ENCODE measurements at places on chromosomes 4 and X. TPM values are rescaled to one million over a fixed set of nuclear protein-coding genes. Genes with fewer than 3 reads are reported as not detected.

DNA sequence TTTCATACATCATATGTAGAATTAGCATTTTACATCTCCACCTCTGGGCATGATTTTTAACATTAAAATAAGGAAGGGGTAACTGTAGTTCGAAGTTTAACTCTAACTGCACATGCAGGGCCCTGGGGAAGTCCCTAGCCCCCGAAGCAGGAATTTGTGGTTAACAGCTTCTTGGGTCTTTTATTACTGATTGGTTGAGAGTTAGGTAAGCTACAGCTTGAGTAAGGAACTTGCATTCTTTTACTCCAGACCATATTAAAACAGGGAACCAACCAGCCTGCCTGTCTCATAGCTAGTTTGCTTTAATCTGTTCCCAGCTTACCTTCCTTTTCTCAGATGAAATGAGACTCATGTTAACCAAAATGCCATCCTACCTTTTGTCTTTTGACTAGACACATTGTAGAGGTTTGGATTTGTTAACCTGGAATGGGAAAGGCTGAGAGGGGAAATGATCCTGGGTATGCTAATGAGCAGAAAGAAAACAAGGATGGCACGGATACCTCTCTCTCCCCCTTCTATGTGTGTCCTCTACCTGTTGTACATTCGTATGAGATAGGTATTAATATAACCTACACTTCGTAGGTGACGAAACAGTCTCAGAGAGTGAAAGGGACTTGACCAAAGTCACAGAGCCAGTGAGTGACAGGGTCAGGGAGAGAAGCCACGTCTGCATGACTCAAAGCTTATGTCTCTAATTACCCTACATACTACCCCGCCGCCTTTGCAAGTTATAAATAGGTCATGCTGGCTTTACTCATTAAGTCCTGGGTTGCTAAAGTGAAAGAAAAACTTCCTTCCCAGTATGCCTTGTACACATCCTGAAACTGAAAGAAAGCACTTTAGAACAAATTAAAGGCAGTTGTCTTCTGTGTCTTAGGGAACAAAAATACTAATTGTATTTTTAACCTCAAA lies 119.5 kb upstream of the AFF2 start:
- peak; percentile 58 for DNase-seq
- no peaks in the 10 kb centered on the region for H3K27me3 ChIP-seq
- no peaks in the 10 kb centered on the region for H3K36me3 ChIP-seq
- peak overlapping the region; percentile 44 for H3K4me3 ChIP-seq

GRCh38 chr4:40547789-40548132 lies 81.9 kb downstream of the RBM47 start:
- no peak overlapping the region for H3K4me3 ChIP-seq
- DNase-seq: no peak
- H3K27ac ChIP-seq: no peak overlapping the region
- no peaks in the 10 kb centered on the region for H3K4me1 ChIP-seq
- H3K27me3 ChIP-seq: no peaks in the 10 kb centered on the region

DNA sequence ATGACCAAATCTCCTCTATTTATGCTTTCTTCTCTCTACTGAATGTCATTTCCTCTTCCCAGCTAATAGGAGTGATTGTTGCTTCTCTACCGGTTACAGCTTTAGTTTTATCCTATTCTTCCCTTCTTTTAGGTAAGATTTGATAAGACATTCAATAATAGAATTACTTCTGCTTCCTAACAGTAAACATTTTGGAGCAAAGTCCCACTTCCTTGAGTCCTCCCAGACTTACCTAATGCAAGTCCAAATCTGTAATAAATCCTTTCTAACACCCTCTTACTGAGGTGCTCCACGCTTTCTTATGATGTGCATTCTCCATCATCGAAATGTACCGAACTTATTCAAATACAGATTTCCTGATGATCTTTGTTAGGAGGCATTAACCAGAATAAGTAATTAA lies 79.2 kb upstream of the GPM6A start:
- H3K27me3 ChIP-seq: no peaks in the 10 kb centered on the region
- no peak overlapping the region for H3K27ac ChIP-seq
- H3K4me1 ChIP-seq: no peaks in the 10 kb centered on the region
- H3K36me3 ChIP-seq: no peaks in the 10 kb centered on the region
- DNase-seq: no peak

DNA sequence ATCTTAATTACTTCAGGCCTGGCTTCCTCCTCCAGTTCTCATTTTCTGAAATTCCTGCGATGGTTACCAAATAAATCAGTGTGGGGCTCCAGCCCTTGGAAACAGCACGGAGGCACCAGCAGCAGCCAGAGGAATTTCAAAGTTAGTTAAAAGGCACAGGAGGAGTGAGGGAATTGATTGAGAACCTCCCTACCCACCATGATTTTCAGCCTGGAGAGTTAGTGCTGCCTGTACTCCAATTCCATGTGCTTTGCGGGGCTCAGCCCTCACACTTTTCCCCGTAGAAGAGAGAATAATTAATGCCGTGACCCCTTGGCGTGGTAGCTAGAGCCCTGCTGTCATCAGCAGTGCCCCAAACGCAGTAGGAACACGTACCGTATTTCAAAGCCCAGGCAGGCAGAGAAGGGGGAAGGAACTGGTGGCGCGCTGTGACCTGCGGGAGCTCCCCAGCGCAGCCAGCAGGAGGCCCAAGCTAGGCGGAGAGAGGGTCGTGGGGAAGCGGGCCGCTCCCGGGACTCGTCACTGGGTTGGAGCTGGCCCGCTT lies 84.0 kb upstream of the IGFBP7 start:
- no peaks in the 10 kb centered on the region for H3K4me1 ChIP-seq
- DNase-seq: no peak
- no peaks in the 10 kb centered on the region for H3K27me3 ChIP-seq
- H3K27ac ChIP-seq: no peak overlapping the region
- H3K4me3 ChIP-seq: no peak overlapping the region

DNA sequence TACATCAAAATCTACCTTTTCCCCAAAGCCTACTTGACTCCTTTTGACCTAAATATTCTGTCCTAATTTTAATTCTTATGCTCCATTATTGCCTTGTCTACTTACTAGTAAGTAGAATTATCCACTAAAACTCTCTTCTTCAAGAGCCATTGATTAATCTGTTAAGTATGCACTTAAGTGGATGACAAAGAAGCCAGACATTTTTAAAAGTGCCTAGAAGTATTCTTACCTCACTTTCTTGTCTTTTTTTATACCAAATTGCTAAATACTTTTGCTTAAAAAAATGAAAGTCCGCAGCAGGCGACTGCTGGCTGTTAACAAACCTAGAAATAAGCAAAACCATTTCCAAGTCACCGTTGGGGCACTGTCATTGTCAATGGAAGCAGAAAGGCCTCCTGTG lies 20.1 kb upstream of the FRMPD4 start:
- H3K4me3 ChIP-seq: no peak overlapping the region
- no peaks in the 10 kb centered on the region for H3K27me3 ChIP-seq
- H3K27ac ChIP-seq: no peak overlapping the region
- DNase-seq: no peak
- no peaks in the 10 kb centered on the region for H3K36me3 ChIP-seq

- H3K36me3 ChIP-seq: peaks cover 22% of the 10 kb centered on the region
- H3K4me1 ChIP-seq: peaks cover 43% of the 10 kb centered on the region
- H3K27me3 ChIP-seq: no peaks in the 10 kb centered on the region
- DNase-seq: peak; percentile 65
Observed at GRCh38 chrX:154369449-154370299, 4.8 kb downstream of the FLNA start.

DNA sequence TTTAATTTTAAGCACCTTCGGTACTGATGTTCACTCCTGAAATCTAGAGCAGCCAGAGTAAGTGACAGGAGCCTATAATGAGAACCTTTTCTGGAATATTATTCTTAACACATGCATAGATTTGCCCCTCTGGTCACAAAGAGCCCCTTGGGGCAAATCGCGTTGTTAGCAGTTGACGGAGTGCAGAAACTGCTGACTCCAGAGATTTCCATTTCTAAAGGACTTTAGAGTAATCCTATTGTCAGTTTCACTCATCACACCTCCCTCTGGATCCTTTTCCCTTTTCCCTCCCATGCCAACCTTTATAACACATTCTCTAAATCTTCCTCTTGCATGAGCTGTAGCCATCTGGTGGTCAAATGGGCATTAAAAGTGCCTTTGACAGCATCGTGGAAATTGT lies 264.9 kb upstream of the PRPS2 start:
- no peak overlapping the region for H3K4me3 ChIP-seq
- no peaks in the 10 kb centered on the region for H3K4me1 ChIP-seq
- H3K27ac ChIP-seq: no peak overlapping the region
- no peaks in the 10 kb centered on the region for H3K27me3 ChIP-seq

DNA sequence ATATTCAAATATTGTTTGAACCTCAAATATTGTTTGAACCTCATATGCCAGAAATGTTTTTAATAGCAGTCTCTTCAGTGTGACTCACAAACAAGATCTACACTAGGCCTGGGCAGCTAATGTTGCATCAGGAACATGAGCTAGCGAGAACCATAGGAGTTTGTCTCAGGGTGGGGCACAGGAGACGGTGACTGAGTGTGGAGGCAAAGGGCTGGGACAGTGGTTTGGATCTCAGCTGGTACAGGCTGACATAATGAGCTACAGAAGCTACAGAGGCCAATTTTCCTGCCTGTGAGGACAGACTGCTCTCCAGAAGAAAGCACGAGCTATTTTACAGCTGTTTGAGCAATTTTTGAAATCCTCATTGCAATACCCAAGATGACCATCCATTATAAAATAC lies 224.7 kb downstream of the CENPC start:
- DNase-seq: no peak
- H3K27ac ChIP-seq: no peak overlapping the region
- no peak overlapping the region for H3K4me3 ChIP-seq
- H3K36me3 ChIP-seq: no peaks in the 10 kb centered on the region

GRCh38 chrX:32948130-32948529 lies 263.2 kb downstream of the DMD start:
- no peaks in the 10 kb centered on the region for H3K4me1 ChIP-seq
- no peak for DNase-seq
- H3K27ac ChIP-seq: no peak overlapping the region
- H3K36me3 ChIP-seq: no peaks in the 10 kb centered on the region

- H3K4me3 ChIP-seq: peak overlapping the region; percentile 50
Observed at GRCh38 chr4:2798399-2799223, 5.7 kb downstream of the SH3BP2 start.

DNA sequence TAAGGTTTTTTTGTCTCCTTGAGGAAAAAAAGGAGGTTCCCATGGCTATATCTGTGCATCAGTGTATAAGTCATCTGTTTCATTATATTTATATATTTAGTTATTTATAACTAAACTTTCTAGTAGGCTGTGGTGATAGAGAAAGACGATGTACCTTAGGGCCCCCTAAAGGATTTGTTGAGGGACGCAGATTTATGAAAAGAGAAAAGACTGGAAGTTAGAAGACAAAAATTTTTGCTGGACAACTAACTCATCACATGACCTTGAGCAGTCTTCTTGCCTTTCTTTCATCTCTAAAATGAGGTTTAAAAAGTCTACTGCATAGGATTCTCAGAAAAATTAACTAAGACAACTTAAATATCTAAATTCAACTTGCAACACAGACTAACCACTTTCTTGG lies 6.1 kb downstream of the GASK1B start:
- H3K4me3 ChIP-seq: no peak overlapping the region
- H3K27me3 ChIP-seq: no peaks in the 10 kb centered on the region
- no peaks in the 10 kb centered on the region for H3K36me3 ChIP-seq
- no peak overlapping the region for H3K27ac ChIP-seq
- H3K4me1 ChIP-seq: no peaks in the 10 kb centered on the region
- DNase-seq: no peak

DNA sequence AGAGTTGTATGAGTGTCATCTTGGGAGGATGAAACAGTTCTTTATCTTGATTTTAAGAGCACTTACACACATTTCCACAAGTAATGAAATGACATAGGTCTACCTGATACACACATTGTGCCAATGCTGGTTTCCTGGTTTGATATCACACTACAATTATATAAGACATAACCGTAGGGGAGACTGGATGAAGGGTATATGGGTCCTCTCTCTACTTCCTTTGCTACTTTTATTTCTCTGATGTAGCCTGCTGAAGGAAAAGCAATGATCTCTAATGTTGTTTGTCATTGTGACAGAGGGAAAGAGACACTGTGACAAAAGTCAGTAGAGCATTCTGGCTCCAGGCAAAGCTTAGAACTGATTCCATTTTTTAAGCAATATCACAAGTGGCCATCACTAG lies 238.0 kb downstream of the PDGFC start:
- H3K36me3 ChIP-seq: no peaks in the 10 kb centered on the region
- no peak for DNase-seq
- no peaks in the 10 kb centered on the region for H3K27me3 ChIP-seq
- H3K4me1 ChIP-seq: no peaks in the 10 kb centered on the region
- no peak overlapping the region for H3K4me3 ChIP-seq

GRCh38 chr4:94302191-94302590 lies 40.4 kb downstream of the HPGDS start:
- no peak for DNase-seq
- no peaks in the 10 kb centered on the region for H3K4me1 ChIP-seq
- H3K27me3 ChIP-seq: no peaks in the 10 kb centered on the region
- H3K4me3 ChIP-seq: no peak overlapping the region
- H3K27ac ChIP-seq: no peak overlapping the region

GRCh38 chr4:158428242-158428641 lies 93.4 kb upstream of the RXFP1 start:
- H3K4me3 ChIP-seq: no peak overlapping the region
- H3K36me3 ChIP-seq: no peaks in the 10 kb centered on the region
- no peaks in the 10 kb centered on the region for H3K27me3 ChIP-seq
- no peaks in the 10 kb centered on the region for H3K4me1 ChIP-seq
- DNase-seq: no peak

DNA sequence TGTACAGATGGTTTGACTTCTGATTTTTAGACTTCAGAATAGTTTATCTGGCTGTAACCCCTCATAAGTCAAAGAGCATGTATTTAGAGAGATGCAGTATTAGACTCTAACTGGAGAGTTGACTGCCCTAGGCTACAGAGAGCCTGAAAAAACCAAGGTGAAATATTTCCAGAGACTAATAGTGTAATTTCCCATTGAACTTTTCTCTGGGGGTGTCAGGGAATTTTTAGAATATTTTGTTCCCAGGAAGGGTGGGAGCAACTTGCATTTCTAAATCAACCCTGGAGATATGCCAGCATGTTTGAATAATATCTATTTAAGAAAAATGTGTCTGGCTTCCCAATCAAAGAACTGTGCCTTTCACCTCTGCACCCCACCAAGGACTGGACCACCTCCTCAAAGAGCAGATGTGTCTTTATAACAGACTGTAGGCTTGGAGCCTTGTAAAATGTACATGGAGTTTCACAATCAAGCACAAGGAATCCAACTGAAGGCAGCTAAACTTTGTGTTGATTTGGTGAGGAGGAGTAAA lies 2.0 kb downstream of the ANXA3 start:
- no peaks in the 10 kb centered on the region for H3K4me1 ChIP-seq
- no peak overlapping the region for H3K4me3 ChIP-seq
- peaks cover 20% of the 10 kb centered on the region for H3K27me3 ChIP-seq
- no peak for DNase-seq
- H3K36me3 ChIP-seq: no peaks in the 10 kb centered on the region

Gene FOXP3
- 11.2 TPM for total RNA-seq

Gene MAGEB17
- total RNA-seq: not detected

Gene IGFBP7
- total RNA-seq: not detected

Gene CXCL1
- total RNA-seq: not detected

Gene EPGN
- total RNA-seq: not detected

Gene HSD17B11
- total RNA-seq: 26.7 TPM
